ENCODE measurements at places on chromosomes 6 and 20.

GRCh38 chr6:13300643-13301590 lies 27.4 kb downstream of the TBC1D7 start:
- no peak for DNase-seq

DNA sequence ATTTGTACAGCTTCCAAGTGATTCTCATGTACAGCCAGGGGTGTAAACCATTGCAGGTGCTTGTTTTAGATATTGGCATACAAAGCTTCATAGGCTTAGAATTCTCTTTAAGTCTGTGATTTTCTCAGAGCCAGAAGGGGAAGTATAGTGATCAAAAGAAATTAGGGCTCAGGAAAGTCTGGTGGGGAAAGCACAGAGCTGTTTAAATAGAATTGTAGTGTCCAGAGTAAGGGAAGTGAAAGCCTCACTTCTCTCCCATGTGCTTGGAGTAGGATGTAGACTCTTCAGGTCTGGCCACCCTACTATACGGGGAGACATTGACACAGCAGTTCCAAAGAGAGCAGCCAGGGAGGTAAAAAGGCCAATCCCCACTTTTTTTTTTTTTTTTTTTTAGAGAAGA lies 10.4 kb downstream of the GCNT2 start:
- DNase-seq = no peak

DNA sequence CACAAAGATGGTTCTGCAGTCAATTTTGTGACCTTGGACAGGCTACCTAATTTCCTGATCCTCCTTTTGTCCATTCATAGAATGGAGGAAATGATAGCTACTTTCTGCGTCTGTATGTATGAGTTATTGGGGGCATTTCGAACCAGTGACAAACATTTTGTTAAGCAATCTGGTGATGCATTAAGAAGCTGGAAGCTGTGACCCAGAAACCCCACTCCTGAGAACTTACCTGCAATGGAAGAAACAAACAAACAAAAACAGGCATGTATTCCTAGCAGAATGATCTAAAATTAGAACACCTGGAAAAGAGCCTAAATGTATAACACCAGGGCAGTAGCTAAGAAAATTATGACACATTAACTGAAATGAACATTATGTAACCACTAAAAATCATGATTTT lies 33.4 kb upstream of the PRND start:
- DNase-seq = no peak

GRCh38 chr20:1122388-1123315 lies 4.2 kb downstream of the PSMF1 start:
- no peak for DNase-seq

DNA sequence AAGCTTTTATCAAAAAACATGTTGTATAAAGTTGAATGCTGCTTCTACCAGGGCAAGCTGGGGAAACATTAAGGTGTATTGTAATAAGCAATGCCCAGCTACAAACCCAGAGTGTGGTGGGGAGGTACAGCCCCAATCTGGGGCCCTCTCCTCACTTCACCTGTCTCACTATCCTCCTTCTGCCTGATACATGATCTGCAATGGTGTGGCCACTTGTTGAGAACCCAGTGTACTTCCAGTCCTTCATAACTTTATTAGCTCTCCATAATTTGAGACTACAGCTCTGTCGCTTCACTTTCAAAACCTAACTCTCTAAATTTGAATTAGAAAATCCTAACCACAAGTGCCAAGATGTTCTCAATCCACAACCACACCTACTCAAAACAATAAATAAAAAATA lies 84.9 kb downstream of the EPB41L2 start:
- no peak for DNase-seq

DNA sequence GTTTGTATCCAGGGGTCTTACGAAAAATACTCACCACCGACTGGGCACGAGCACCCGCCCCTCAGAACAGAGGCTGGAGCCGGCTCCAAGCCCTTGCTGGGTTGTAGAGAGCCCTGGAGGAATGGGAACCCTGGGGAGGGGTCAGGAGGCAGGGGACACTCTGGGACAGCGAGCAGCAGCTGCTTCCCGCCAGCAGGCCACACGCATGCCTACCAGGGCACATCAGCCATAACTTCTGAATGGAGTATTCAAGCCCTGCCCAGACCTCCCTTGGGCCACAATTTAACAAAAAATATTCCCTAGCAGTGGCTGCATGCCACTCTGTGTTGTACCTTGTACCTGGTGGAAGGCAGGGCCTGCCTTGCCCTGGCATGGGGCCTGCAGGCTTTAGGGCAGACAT lies 31.6 kb upstream of the CD93 start:
- no peak for DNase-seq

GRCh38 chr6:33727932-33728331 lies 16.4 kb upstream of the UQCC2 start:
- no peak for DNase-seq

GRCh38 chr6:112910256-112910655 lies 563.1 kb downstream of the RFPL4B start:
- DNase-seq = no peak

GRCh38 chr6:5617179-5617578 lies 355.9 kb downstream of the FARS2 start:
- DNase-seq = no peak

DNA sequence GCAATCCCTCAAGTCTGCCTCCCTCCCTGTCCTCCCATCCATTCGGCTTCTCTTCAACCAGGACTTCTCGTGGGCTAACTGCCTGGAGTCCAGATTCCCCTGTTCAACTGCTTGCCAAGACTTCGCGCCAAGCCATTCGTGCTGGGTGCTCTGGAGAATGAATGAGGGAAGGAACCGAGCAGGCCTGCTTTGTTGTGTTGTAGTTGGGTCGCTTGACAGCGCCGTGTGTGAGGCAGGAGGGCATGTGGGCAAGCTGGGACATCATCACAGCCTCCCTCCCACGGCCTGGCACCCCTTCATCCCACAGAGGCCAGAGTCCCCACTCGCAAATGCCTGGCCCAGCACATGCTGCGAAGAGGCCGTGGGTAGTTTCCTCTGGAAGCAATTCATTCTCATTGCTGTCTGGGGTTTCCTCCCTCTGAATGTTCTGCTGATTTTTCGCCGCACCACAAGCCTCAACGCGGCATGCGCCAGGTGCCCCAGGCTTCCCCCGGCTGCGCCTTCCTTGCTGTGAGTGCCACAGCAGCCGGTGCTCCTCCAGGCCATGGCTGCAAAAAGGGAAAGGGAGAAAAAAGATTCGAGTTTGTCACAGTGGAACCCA lies 336.0 kb downstream of the QKI start:
- no peak for DNase-seq

GRCh38 chr6:7691675-7692452 lies 34.0 kb upstream of the BMP6 start:
- no peak for DNase-seq

DNA sequence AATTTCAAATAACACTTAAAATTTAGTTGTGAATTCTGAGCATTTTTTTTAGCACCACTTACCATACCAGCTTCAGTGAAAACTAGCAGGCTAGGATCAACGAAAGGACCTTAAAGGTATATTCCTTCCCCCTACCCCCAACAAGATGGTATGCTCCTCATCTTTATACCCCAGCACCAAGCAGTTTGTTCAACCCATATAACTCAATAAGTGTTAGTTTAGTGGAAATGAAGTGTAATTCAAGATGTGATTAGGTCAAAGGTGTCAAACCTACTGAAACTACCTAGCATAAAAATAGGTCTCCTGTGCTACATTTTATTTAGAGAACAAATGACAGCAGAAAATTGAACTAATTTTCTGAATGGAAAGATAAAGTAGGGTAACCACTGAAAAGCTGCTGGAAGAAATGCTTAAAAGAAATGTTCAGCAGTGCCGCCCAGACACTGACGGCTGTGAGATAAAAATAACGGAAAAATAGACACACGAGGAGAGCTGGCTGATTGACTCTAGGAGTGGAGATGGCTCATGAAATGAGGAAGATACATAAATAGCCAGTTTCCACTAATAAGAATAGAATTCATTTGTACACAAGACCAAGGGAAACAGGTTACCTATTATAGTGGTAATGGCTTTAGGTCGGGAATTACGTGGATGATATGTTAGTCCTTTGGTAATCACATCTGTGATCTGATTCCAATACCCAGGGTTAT lies 94.8 kb downstream of the IPCEF1 start:
- no peak for DNase-seq

DNA sequence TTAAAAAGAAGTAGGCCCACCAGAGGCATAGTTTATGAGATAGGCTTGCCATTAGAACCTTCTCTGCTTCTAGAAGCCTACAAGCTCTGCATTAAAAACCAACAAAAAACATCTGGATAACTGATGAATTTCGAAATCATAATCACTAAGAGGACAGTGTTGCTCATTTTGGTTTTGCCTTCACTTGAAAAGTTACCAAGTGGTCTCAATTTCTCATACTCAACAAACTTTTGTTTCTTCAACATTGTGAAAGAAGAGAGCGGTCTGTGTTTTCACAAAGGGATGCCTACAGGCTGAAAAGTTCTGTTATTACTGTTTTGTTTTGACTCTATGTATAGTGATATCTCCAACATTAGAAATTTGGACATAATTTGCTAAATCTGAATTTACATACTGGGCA lies 98.9 kb downstream of the PDSS2 start:
- no peak for DNase-seq

GRCh38 chr20:32819992-32820697 lies 391 bp downstream of the MAPRE1 start:
- DNase-seq = peak; percentile 92

DNA sequence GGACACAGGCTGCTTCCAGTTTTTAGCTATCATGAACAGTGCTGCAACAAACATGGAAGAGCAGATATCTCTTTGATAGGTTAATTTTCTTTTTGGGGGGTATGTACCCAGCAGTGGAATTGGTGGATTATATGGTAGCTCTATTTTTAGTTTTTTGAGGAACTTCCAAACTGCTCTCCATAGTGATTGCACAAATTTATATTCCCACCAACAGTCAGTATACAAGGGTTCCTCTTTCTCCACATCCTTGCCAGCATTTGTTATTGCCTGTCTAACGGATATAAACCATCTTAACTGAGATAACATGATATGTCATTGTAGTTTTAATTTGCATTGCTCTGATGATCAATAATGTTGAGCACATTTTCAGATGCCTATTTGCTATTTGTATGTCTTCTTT lies 237.6 kb downstream of the MMUT start:
- no peak for DNase-seq

DNA sequence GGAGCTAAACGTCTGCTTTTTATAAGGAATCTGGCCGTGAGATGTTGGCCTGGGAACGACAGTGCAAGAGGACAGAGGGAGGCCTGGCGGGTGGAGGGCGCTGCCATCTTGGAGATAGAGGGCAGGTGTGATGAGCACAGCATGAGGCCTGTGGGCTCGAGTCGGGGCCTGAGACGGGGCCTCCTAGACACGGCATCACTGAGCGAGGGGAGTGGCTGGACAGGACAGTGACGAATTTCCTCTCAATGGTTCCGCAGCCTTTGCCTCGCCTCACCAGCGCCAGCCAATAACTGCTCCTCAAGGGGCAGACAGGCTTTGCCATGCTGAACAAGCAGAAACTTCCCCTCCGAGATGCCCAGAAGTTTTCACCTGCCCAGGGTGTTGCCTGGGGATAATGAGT lies 376.7 kb downstream of the THBS2 start:
- no peak for DNase-seq

DNA sequence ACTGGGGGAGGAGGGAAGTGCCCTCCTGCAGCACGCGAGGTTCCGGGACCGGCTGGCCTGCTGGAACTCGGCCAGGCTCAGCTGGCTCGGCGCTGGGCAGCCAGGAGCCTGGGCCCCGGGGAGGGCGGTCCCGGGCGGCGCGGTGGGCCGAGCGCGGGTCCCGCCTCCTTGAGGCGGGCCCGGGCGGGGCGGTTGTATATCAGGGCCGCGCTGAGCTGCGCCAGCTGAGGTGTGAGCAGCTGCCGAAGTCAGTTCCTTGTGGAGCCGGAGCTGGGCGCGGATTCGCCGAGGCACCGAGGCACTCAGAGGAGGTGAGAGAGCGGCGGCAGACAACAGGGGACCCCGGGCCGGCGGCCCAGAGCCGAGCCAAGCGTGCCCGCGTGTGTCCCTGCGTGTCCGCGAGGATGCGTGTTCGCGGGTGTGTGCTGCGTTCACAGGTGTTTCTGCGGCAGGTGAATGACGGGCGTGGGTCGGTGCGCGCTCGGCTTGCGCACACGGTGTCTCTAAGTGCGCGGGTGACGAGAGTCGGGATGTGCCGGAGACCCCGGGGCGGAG lies at the start of gene CDKN1A:
Gene CDKN1A, plus strand, starts transcription at position 227 of the 555 bp plus-strand sequence. CDS start 5,388 bp downstream, outside the sequence.
- peak; percentile 90 for DNase-seq

- no peak for DNase-seq
Observed at GRCh38 chr20:62710886-62711702, 2.5 kb downstream of the NTSR1 start.

All from BE2C (cell line).